Mesenteric fat pad (tissue), 1 donor: ENCODE measurements at places on chromosomes 6 and 20. TPM values are rescaled to one million over a fixed set of nuclear protein-coding genes. Genes with fewer than 3 reads are reported as not detected.

Gene PRICKLE4
- total RNA-seq: 2.0 TPM

Gene MCHR2
- not detected for total RNA-seq

Gene OTOR
- total RNA-seq: not detected

Gene ANGPT4
- 0.42 TPM for total RNA-seq

Gene LY86
- total RNA-seq: 5.4 TPM

Gene SLC32A1
- total RNA-seq: not detected

Gene WFDC2
- total RNA-seq: not detected

Gene BNIP5
- not detected for total RNA-seq

Gene UNC5CL
- 0.48 TPM for total RNA-seq

Gene ADTRP
- total RNA-seq: 2.3 TPM

Gene OR2W1
- not detected for total RNA-seq

Gene TRIM10
- total RNA-seq: not detected

Gene SLC17A2
- total RNA-seq: not detected

Gene OLIG3
- not detected for total RNA-seq

Gene PAK5
- total RNA-seq: not detected

Gene MYO6
- 19.9 TPM for total RNA-seq

Gene TOP1
- 42.4 TPM for total RNA-seq

Gene SNAP25
- 0.29 TPM for total RNA-seq

Gene DNMT3B
- 0.39 TPM for total RNA-seq

Gene EYA4
- total RNA-seq: 1.0 TPM

Gene NFATC2
- 9.3 TPM for total RNA-seq

Gene SCRT2
- not detected for total RNA-seq

Gene TMEM217
- total RNA-seq: 0.51 TPM

Gene RIMS1
- 2.1 TPM for total RNA-seq

Gene EFCAB8
- 0.39 TPM for total RNA-seq

Gene GCLC
- total RNA-seq: 59.6 TPM

Gene BTN1A1
- total RNA-seq: not detected
